ENCODE measurements at places on chromosomes 1 and 21. TPM values are rescaled to one million over a fixed set of nuclear protein-coding genes. Genes with fewer than 3 reads are reported as not detected.
A peak's percentile ranks its signal among the peaks of the same experiment; 100 is the strongest.

KIF17 gene
- total RNA-seq = 0.53 TPM

GRCh38 chr1:162676750-162677149 lies 44.5 kb downstream of the DDR2 start:
- DNase-seq = no peak

DNA sequence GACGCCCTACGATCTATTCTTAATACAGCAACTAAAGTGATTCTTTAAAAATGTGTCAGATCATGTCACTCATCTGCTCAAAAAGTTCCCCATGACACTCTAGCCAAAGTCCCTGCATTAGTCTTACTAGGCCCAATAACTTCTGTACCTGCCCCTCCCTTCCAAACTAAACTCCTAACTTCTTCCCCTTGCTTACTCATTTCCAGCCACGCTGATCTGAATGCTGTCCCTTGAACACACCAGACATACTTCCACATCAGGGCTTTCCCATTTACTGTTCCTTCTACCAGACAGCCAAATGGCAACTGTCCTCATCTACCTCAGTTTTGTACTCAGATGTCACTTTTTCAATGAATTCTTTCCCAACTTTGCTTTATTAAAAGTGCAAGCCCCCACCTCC lies 1.2 kb downstream of the PPT1 start:
- no peak for DNase-seq

DEPDC1 gene
- 2.5 TPM for total RNA-seq

OR2M3 gene
- not detected for total RNA-seq

OLFML2B gene
- total RNA-seq = 1.4 TPM

GRCh38 chr21:44874497-44875315 lies 1.2 kb upstream of the PTTG1IP start:
- DNase-seq = peak; percentile 75

GRCh38 chr1:184825571-184825970 lies 70.9 kb upstream of the EDEM3 start:
- DNase-seq = no peak

Data from mucosa of descending colon (tissue), 3 donors.